ENCODE measurements at places on chromosomes 7 and 10.

DNA sequence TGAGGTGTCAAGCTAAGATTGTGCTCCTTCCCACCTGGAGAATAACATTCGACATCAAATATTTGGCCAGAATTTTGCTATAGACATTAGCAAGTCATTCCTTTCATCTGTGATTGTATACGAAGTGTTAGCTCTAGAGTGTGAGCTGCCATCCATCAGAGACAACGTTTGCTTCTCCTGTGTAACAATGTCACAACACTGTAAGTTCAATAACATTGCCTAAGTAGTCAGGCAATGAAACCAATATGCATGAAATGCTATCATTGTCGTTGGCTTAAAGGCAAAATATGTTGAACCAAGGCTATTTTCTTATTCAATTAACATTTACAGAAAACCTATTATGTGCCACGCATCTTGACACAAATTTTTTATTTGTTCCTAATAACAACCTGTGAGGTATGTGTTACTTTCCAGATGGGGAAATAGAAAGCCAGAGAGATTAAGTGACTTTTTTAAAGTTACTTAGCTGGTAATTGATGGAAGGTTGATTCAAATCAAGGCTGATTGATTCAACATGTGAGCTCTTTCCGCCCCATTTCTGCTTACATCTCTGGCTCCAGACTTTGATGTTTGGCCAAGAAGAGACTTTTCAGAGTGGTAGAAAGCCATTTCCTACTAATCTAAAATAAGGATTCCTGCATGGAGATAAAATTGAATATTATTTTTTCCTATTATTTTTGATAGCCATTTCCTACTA is 32.0 kb downstream of the BET1 start:
- DNase-seq = no peak

DNA sequence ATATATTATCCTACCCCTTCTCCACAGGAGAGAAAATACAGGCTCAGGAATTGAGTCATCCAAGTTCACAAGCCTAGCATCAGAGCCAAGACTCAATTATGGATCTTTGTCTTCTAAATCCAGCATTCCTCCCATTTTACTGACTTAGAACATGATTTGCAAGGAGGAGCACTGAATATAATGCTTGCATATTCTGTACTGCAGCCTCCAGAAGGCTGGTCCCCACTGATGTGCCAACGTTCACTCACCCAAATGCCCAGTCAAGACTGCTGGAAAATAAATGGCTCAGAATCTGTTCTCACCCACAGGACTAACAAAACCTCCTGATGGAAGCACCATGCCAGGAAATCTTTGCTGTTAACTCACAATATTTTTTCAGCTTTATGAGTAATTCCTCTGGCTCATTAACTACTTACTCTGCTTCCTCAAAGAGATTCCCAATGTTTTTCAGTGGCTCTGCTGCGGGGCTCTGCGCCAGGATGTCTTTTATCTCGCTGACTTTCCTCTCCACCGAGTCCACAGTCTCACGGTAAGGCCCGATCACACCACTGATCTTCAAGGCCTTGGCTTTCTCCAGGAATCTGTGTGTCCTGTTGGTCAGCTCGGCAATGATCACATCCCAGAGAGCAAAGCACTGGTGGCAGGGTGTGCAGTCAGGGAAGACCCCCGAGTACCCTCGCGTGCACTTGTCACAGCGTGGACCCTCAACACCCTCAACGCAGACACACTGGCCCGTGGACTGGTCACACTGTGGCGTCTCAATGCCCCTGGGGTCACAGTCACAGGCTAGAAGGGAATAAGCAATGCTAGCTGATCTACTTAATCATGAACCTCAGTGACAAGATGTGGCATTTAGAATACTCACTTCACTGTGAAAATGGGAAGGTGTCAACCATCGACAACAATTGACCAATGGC is 48.8 kb downstream of the DLD start:
- no peak for DNase-seq

GRCh38 chr7:44449584-44449928 is 40.9 kb downstream of the NUDCD3 start:
- DNase-seq = no peak

- DNase-seq = peak; percentile 56
Observed at GRCh38 chr7:2928613-2929311, 84.7 kb upstream of the GNA12 start.

GRCh38 chr7:80768756-80769155 is 130.3 kb downstream of the CD36 start:
- DNase-seq = no peak

GRCh38 chr10:71434760-71435394 is 38.2 kb downstream of the CDH23 start:
- peak; percentile 76 for DNase-seq

DNA sequence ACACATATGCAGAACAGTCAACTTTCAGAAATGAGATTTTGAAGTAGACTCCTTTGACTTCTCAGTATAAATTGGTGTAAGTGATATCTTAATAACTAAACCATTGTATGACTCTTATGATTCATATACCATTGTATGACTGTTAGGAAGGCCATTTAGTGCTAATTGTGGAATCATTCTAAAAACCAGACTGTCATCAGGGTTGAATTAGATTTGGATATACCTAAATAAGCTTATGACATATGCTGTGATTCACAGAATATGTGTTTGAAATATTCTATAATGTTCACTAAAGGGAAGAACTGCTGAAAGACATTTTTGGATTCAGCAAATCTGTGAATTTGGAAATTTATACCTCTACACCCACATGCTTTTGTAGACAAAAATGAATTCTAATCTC is 438.1 kb downstream of the MDFIC start:
- no peak for DNase-seq

DNA sequence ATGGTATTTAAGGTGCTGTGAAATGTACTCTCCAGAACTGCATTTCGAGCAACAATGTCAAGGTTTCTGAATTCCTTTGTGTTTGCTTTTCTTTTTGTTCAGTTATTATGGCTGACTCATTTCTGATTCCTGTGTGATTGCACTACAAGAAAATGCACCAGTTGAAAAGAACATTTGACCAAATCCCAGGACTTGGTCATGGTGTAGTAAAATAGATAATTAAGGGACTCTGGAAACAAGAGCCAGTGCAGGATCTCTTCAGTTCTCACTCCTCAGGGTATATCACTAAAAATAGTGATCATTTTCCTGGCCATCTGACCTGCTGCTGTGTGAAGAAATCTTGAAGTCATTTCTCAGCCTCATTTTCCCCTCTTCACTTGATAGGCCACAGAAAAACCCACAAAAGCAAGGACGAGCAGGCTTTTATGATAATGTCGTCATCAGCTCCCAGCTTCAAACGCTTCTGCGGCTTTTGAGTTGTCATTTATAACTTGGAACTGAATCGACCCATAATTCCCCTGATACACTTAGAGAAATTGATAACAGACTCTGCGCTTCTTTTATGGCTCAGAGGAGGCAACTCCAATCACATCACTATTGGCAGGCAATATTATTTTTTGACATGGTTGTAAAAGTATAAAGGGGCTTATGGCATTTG is 274.7 kb downstream of the HDAC9 start:
- DNase-seq = no peak

DNA sequence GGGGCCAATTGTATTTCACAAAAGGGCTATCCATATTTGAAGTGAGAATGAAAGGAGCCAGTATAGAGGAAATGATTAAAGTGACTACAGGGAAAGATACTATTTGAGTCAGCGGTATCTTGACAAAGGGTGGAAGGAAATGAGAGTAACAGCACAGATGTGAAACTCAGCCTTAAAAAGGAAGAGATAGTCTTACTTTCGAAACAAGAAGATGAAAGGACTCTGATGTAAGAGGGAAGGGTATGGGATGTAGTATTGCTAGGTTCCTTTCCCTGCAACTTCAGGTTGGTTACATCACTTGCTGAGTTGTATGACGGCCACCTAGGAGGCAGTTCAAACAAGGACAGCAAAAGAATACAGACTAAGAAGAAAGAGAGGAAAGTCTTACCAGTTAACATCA is 13.7 kb downstream of the CISD1 start:
- no peak for DNase-seq

- DNase-seq = no peak
Observed at GRCh38 chr7:154409703-154410311, 357.6 kb downstream of the DPP6 start.

DNA sequence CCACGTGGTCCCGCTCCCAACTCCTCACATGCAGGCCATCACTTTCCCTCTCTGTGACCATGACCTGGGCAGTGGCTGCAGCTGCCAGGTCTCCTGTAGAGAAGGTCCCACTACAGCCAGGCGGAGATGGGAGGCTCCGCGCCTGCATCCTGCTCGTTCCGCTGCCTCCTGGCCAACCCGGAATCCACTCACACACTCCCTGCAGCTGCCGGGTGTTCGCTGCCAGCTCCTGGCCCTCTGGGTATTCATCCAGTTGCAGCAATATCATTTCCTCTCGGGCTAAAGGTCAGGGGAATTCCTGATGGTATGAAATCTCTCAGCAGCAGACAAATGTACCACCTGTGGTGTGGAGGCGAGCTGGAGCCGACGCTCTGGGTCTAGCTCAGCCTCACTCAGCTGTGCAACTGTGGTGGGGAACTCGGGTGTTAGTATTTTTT is 65.7 kb downstream of the TLL2 start:
- no peak for DNase-seq

GRCh38 chr7:9981742-9982349 is 991.8 kb upstream of the PHF14 start:
- no peak for DNase-seq

DNA sequence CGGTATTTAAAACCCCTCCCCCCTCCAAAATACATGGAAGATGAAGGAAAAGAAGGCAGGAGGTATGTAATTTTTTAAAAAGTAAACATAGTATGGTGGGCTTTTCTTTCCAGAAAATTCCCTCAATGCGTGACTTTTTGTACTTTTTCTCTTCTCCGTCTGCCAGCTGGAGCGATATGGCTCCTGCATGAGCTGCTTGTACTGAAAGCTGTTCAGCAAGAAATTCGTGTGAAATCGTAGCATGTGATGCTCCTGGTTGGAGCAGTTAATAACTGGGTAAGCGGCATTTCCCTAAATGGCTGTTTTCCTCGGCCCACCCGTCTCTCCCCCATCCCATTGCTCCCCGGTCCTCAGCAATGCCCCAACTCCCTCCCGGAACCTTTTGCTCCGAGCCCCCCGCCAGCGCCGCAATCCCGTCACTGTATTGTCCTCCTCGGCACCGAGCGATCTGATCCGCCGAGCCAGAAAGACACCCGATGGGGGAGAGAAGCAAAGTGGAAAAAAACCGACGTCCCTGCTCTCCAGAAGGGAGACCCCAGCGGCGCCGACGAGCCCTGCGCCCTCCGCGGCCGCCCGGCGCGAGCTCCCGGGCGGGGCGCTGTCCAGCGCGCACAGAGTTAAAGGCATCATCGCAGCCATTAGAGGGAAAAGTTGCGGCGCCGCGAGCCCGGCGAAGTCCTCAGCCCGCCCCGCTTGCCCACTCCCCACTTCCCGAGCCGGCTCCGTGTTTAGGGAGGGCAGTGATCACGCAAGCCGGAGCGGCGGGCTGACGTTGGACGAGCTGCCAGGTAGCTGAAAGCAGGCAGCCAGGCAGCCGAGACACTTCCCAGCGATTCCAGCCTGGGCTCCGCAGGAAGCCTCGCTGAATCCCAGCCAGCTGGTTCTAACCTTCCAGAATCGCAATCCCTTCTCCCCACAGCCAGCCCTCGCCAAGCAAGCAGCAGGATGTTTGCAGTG is at the start of gene VSTM2A:
VSTM2A (plus strand) TSS at position 707 of the 957 bp plus-strand sequence. CDS start 356 bp downstream, outside the sequence.
- no peak for DNase-seq

- no peak for DNase-seq
Observed at GRCh38 chr7:30970594-30971094, 6.9 kb downstream of the GHRHR start.

GRCh38 chr10:11403116-11403515 is 208.3 kb downstream of the USP6NL start:
- DNase-seq = no peak

- no peak for DNase-seq
Observed at GRCh38 chr7:69782917-69783684, 184.8 kb downstream of the AUTS2 start.

GRCh38 chr10:131842351-131843088 is 58.3 kb upstream of the PPP2R2D start:
- DNase-seq = no peak

- DNase-seq = no peak
Observed at GRCh38 chr7:40546616-40547501, 412.1 kb downstream of the SUGCT start.

DNA sequence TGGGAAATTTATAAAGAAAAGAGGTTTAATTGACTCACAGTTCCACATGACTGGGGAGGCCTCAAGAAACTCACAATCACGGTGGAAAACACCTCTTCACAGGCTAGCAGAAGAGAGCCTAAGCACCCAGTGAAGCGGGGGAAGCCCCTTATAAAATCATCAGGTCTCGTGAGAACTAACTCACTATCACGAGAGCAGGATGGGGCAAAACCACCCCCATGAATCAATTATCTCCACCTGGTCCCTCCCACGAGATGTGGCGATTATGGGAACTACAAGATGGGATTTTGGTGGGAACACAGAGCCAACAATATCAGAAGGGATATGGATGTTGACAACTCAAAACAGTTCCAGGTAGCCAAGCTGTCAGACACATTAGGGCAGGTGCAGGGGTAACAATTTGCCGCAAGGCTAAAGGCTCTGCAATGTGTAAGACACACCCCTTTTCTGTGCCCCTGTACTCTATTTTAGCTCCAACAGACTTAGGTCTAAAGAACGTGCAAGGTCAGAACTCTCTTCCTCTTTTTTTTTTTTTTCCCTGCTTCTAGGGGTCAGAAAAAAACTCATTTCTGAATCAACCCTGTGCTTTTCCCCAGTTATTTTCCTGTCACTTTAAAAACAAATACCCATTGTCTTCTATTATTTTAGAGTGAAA is 30.7 kb upstream of the RBM20 start:
- DNase-seq = no peak

DNA sequence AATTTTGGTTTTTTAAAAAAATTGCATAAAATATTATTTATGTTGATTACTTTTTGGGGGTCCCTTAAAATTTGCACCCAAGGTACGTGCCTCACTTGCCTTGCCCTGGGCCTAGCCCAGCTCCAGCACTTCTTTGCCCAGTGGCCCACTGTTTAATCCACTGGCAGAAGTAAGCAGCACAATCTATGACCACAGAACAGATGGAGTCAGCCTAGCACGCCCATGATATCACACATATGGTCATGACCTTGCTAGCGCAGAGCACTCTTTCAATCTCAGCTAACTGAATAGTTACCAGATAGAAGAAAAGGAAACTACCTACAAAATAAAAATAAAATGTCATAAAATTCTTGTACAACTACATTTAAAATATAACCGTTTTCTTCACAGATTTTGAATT is 5.6 kb downstream of the OGA start:
- no peak for DNase-seq

DNA sequence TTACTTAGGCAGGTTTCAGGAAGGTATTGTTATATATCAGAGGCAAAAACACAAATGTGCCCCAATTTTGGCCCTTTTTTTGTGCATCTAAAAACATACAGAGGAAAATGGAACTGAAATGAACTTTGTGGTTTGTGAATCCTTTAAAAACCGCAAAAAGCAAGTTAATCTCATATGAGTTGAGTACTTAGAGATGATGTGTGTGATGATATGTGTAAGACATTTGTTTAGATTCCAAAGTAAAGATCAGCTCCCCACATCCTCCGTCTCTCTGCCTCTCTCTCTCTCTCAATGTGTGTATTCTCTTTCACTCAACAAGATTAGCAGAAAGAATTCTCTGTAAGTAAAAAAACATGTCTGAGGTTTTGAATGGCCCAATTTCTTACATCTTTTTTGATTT is 201.9 kb downstream of the MALRD1 start:
- DNase-seq = no peak

GRCh38 chr10:25966844-25967243 is 32.8 kb downstream of the MYO3A start:
- no peak for DNase-seq

All from NCI-H1694 (cell line).